CD4-positive, alpha-beta T cell treated with Interleukin-2 at 100 ng/mL for 4 hours (primary cell): ENCODE measurements at places on chromosomes 3 and 15.

DNA sequence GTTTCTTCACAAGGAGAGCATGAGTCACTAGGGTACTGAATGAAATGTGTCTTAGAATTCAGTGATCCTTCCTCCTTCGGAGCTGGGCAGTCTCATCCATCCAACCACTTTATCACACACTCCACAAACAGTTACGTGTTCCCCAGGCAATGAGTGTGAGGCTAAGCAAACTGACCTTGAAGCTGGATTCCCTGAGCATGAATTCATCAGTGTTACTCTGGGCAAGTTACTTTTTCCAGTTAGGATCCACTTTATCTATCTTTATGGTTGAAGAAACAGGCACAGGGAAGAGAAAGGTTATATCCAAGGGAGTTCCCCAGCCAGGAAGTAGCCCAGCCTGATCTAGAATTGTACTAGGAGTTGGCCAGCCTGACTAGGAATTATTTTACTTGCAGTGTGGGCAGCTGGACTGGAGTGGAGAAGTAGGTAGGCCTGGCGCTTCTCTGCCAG is 17.1 kb upstream of the GCNT3 start:
- no peak for DNase-seq

- no peak for DNase-seq
Observed at GRCh38 chr15:85826756-85827515, 32.2 kb upstream of the KLHL25 start.

GRCh38 chr3:106836906-106837305 is 540.3 kb upstream of the CCDC54 start:
- DNase-seq = no peak

GRCh38 chr3:29711255-29711771 is 430.4 kb downstream of the RBMS3 start:
- DNase-seq = no peak

- no peak for DNase-seq
Observed at GRCh38 chr3:170425491-170426239, 7.0 kb downstream of the CLDN11 start.

DNA sequence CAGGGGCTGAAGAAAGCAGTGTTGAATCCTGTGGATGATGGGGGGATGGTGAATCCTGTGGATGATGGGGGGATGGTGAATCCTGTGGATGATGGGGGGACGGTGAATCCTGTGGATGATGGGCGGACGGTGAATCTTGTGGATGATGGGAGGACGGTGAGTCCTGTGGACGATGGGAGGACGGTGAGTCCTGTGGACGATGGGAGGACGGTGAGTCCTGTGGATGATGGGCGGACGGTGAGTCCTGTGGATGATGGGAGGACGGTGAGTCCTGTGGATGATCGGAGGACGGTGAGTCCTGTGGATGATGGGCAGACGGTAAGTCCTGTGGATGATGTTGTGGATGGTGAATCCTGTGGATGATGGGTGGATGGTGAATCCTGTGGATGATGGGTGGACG is 170.7 kb downstream of the SV2B start:
- DNase-seq = no peak

- no peak for DNase-seq
Observed at GRCh38 chr3:179026636-179027035, 45.0 kb downstream of the ZMAT3 start.

DNA sequence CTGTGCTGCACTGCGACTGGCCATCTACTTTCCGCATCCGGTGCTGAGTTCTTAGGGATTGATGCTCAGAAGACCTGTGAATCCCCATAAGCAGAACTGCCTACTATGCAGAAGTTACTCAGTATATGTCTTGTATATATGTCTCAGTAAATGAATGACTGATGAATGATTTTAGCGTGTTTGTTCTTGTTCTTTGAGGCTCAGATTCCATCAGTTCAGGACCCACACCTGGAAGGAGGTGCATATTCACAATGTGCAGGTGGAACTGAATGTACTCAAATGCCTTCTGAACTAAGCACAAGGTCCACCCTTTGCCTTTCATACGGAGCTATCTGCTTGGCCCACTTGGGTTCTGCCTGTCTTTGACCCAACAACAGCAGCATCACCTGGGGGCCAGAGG is 19.8 kb downstream of the TNFAIP8L3 start:
- DNase-seq = no peak

DNA sequence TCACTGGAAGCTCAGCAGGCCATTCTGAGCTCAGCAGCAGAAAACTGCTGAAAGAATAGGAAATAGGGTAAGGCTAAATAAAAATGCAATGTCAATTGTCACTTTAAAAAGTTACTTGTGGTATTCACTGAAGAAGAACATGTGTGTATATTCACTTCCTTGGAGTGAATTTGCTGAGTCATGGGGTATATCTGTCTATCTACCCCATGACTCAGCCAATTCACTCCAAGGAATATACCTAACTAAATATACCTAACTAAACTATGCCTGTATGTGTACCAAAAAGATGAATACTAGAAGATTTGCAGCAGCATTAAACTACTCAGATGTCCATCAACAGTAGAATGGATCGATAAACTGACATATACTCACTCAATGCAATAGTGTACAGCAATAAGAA is 69.5 kb upstream of the KCNAB1 start:
- no peak for DNase-seq

- no peak for DNase-seq
Observed at GRCh38 chr3:194382196-194382891, 12.8 kb upstream of the LRRC15 start.

DNA sequence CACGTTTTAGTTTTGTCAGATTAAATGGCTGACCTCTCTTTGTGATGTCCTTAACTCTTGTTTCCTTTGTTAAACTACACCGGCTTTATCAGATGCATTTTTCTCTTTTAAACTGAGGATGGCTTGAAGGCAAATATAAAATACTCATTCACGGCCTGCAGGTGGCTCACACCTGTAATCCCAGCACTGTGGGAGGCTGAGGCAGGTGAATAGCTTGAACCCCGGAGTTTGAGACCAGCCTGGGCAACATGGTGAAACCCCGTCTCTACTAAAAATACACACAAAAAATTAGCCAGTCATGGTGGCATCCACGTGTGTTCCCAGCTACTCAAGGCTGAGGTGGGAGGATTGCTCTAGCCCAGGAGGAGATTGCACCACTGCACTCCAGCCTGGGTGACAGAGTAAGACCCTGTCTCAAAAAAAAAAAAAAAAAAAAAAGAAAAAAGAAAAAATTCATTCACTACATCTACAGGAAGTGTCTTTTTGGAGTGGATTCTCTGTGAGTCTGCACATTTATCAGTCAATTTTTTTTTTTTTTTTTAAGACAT is 34.7 kb upstream of the SACM1L start:
- no peak for DNase-seq

DNA sequence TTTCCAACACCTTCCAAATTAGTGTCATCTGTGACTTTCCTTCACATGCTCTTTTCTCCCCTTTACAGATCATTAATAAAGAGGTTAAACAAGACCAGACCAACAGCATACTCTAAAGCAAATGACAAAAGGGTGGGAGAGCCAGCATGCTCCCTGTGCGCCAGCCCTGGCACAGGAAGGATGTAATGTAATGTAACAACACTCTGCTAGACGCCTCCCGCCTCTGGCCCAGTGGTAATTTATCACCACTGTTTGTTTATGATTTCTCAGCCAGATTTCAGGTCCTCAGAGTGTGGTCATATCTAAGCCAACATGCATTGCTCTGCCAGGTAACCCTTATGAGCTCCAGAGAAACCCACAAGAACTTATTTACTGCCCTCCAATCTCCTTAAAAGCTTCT is 189.5 kb upstream of the WNT5A start:
- DNase-seq = no peak

GRCh38 chr3:5271372-5271683 is 83.8 kb downstream of the EDEM1 start:
- DNase-seq = no peak

- DNase-seq = no peak
Observed at GRCh38 chr15:79365765-79366164, 54.9 kb downstream of the TMED3 start.

DNA sequence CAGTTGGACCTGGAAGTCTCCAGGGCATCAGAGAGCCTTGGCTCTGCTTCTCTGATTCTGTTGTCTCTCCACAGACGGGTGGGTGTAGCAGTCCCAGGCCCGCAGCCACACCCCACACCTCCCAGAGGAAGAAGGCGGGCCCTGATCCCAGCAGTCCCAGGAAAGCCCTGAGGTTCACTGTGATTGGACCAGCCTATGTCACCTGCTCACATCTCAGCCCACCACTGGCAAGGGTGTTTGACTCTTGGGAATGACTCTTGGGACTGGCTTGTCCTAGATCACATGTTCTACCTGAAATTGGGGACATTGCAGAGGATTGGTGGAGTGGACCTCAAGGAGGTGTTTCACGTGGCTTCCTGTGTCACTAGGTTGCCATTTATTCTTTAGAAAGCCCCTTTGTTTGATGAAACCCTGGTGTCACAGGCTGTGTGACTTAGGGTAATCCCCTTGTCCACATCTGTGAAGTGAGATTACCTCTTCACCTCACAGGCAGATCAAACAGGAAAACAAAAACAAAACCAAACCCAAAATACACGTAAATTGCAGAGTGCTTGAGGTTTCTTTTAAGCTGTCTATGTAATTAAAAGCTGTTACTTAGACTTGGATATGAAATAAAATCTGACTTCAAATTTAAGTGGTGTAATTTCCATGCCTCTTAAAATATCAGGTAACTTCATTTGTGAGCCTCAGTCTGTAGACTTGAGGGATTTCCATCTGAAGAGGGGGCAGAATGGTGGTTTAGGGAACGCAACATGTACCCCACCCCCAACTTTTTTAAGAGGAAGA is 26.7 kb downstream of the FLNB start:
- DNase-seq = peak; percentile 45

DNA sequence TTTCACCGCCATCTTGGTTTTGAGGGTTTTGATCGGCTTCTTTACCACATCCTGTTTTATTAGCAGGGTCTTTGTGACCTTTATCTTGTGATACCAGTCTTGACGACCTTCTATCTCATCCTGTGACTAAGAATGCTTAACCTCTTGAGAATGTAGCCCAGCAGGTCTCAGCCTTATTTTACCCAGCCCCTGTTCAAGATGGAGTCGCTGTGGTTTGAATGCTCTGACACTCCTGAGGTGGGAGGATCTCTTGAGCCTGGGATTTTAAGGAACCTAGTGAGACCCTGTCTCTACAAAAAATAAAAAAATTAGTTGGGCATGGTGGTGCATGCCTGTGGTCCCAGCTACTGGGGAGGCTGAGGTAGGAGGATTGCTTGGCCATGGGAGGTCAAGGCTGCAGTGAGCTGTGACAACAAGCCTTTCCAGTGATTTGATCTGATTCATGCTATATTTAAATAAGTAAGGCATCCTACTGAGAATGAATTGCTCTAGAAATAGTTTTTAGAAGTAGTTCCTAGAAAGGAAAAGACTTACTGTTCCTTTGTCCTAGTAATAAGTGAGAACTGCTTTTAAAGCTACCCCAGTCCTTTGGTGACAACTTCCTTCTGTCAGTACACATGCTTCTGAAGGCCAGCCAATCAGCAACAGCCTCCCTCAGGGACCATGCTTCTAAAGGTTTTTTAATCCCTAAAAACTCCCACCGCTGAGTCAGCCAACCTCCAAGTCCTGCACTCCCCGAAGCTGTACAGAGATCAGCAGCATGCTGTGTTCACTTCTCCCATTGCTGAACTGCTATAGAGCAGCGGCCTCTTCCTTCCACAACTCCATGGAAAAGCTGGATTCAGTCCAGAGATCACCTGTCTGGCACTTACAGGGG is 9.1 kb upstream of the CEMIP start:
- DNase-seq = no peak

DNA sequence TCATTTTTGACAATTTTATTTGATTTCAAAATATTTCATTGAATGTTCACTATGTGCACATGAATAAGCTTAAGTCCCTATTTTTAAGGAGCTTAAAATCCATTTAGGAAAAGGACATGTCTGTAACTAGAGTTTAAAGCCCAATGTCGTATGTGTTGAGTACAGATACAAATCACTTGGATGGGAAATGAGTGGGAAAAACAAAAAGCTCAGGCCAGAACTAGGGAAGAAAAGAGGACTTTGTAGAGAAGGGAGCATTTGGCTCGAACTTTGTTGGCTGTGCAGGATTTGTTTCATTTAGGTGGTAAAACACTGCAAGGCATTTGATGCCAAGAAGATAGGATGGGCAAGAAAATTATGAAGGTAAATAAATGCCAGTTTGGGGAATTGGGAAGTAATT is 653.1 kb upstream of the KCNMB2 start:
- no peak for DNase-seq
